ENCODE measurements at places on chromosomes 2 and 18.

DNA sequence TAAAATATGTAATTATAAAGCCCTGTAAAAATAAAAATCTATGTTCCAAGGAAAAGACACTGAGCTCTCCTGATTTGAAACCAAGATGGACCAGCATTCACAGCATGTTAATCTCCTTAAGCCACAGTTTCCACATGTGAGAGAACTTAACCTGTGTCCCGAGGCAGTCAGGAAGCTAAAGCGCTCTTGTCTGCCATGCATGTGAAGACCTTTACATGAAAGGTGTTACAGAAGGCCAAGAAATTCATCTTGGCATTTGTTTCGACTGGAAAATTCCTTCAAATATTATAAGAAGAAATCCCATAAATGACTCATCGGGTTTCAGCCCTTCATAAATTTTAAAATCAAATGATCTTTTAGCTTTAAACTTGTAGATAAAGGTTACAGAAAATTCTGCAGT, 328.6 kb downstream of the CDH2 start:
- no peak for DNase-seq

DNA sequence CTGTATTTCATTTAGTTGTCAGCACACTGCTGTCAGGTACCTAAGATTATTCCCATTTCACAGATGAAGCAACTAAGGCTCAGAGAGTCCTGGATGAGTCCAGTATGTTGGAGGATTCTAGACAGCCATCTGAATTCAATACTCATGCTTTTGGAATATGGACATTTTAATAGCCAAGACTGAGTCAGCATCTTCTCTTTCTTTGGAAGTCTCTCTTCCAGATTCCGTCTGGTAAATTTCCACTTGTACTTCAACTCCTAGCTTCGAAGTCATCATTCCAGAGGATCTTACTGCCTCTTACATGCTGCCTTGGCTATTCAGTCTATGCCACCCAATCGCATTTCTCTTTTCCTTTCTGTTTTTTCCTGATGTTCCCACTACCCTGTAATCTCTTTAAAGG, 40.6 kb downstream of the INSIG2 start:
- no peak for DNase-seq

DNA sequence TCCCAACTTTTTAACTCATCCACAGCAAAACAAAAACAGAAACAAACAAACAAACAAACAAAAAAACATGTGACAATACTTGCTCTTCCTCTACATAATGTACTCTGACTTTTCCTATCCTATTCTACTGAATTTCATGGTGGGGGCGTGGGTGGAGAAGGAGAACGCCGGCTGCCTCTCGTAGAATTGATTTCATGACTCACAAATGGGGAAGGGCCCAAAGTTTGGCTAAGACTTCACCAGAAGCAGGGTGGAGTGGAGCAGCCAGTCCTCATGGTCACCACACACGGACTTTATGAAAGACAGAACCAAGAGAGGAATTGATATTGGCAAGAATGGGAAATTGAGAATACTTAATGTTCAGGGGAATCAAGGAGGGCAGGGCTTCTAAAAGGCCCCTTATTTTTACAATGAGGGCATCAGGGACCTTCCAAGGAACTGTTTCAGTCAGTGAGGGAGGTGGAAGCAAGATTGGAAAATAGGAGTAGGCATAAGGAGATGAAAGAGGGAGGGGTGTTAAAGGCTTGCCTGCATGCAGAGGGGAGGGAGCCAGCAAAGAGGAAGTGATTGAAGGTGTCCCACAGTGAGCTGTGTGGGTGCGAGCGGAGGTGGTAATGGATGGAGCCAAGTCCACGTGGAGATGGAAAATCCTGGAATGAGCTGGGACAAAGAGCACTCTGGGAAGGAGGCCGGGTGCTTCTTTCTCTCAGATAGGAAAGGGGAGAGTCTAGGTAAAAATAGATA, 27.9 kb downstream of the MARCHF4 start:
- DNase-seq = no peak

DNA sequence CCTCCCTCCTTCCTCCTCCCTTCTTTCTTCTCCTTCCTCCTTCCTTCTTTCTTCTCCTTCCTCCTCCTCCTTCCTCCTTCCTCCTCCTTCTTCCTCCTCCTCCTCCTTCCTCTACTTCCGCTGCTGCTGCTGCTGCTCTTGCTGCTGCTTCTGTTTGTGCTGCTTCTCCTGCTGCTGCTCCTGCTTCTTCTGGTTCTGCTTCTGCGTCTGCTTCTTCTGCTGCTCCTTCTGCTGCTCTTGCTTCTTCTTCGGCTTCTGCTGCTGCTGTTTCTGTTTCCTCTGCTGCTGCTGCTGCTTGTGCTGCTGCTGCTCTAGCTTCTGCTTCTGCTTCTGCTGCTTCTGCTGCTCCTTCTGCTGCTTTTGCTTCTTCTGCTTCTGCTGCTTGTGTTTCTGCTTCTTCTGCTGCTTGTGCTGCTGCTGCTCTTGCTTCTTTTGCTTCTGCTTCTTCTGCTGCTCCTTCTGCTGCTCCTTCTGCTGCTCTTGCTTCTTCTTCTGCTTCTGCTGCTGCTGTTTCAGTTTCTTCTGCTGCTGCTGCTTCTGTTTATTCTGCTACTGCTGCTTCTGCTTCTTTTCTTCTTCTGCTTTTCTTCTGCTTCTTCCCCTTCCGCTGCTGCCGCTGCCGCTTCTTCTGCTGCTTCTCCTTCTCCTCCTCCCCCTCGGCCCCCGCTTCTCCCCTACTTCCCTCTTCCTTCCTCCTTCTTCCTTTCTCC, 8.6 kb downstream of the SNRNP27 start:
- no peak for DNase-seq

- peak; percentile 10 for DNase-seq
Measured at GRCh38 chr2:53475766-53476165, 291.8 kb upstream of the CHAC2 start.

- DNase-seq = no peak
Measured at GRCh38 chr2:102736110-102736409, 25.8 kb upstream of the TMEM182 start.

- no peak for DNase-seq
Measured at GRCh38 chr2:96933305-96934181, 52.8 kb downstream of the FAM178B start.

DNA sequence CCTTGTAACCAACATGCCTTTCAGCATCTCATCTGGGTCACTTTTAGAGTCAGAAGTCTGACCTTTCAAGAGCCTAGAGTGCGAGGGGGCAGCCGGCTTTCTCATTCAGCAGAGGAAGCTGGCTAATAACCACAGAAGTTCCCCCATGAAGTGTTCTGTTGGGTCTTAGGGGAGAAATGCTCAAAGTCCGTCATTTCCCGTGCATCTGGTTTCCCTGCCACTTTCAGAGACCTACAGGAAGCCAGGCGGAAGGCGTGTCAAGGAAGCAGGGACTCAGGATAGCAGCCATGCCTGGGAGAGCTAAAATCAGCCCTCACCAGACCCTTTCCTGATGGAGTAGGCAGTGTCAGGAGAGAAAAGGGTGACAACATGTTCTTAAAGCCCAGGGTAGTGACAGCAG, 301.8 kb upstream of the ID2 start:
- DNase-seq = peak; percentile 13

DNA sequence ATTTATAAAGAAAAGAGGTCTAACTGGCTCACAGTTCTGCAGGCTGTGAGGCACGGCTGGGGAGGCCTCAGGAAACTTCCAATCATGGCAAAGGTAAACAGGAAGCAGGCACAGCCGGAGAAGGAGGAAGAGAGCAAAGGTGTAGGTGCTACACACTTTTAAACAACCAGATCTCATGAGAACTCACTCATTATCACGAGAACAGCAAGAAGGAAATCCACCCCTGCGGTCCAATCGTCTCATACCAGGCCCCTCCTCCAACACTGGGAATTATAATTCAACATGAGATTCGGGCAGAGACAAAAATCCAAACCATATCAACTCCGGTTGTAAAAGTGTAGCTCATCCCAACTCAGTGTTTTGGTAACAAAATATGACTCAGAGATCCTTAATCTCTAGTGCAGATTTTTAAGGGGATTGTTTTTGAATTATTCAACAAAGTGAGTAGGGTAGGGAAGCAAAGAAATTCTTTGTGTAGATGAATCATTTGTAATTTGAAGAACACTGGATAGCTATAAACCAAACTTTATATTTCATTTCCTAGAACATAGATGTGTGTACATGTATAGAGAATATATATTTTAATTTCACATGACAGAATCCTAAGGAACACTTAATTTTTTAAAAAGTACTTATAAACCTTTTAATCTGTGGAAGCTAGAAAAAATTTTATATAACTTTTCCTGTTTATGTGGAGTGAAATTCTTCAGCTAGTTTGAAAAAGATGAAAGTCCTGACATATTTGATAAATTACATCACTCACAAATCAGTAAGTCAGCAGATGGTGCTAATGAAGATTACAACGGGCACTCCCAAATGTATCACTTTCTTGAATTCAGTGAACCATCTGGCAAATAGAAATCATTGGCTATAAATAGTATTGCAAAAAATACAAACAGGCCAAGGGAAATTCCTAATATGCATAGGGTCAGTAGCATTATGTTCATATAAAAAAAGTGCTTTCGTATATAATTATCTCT, 130.1 kb downstream of the OLA1 start:
- peak; percentile 91 for DNase-seq

DNA sequence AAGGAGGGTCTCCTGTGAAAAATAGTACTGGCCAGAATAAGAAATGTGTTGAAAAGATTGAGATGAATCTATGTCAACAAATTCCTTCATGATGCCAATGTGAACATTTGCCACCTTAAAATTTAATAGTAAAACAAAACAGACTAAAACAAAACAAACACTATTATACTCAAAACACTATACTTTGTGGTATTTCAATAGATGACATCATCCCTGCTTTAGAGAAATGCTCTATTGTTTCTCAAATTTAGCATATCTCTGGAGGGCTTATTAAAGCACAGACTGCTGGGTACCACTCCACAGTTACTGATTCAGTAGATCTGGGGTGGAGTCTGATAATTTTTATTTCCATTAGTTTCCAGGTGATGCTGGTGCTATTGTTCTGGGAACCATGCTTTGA, 579.4 kb upstream of the FAM98A start:
- DNase-seq = no peak

- no peak for DNase-seq
Measured at GRCh38 chr2:162824304-162824703, 14.3 kb downstream of the KCNH7 start.

GRCh38 chr2:85888020-85888683, 638 bp downstream of the ST3GAL5 start:
- no peak for DNase-seq

- no peak for DNase-seq
Measured at GRCh38 chr2:180370511-180371205, 363.6 kb upstream of the CWC22 start.

- DNase-seq = no peak
Measured at GRCh38 chr18:56639104-56639381, 651 bp upstream of the TXNL1 start.

DNA sequence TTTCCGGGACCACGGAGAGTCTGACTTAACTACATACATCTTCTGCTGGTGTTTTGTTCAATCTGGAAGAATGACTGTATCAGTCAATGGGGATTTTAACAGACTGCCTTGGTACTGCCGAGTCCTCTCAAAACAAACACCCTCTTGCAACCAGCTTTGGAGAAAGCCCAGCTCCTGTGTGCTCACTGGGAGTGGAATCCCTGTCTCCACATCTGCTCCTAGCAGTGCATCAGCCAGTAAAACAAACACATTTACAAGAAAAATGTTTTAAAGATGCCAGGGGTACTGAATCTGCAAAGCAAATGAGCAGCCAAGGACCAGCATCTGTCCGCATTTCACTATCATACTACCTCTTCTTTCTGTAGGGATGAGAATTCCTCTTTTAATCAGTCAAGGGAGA, 23.1 kb downstream of the ICOS start:
- DNase-seq = no peak

DNA sequence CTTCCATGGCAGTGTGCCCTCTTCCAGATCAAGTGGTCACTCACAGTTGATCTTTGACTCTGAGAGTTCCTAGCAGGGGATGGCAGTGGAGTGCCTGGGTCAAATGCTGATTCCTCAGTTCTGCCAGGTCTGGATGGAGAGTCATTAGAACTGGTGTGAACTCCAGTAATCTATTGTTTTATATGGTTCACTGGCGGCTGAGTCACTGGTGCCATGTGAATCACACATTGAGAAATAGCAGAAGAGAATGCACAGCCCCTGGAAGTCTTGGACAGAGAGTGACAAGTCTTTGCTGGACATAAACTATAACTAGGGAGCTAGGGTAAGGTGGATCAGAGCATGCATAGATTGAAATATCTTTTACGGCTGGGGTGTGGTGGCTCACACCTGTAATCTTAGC, 86.9 kb downstream of the EIF2AK3 start:
- DNase-seq = peak; percentile 15

DNA sequence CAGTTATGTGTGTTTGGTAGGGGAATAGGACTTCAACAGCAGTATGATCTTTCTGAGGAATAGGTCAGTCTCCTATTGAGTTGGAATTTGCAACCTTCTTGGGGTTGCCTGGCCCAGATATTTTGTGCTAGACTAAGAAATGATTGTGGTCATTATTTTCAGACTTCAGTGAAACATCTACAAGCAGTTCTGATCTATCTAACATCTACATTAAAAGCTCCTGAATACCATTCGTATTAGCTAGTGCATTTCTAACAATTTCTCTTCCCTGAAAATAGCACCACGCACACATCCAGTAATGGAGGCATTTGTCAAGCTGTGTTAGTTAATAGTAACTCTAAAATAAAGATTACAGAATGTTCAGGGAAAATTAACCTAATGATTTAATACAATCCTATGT, 179.3 kb downstream of the FIGN start:
- peak; percentile 26 for DNase-seq

- no peak for DNase-seq
Measured at GRCh38 chr2:19104503-19104902, 253.9 kb downstream of the OSR1 start.

DNA sequence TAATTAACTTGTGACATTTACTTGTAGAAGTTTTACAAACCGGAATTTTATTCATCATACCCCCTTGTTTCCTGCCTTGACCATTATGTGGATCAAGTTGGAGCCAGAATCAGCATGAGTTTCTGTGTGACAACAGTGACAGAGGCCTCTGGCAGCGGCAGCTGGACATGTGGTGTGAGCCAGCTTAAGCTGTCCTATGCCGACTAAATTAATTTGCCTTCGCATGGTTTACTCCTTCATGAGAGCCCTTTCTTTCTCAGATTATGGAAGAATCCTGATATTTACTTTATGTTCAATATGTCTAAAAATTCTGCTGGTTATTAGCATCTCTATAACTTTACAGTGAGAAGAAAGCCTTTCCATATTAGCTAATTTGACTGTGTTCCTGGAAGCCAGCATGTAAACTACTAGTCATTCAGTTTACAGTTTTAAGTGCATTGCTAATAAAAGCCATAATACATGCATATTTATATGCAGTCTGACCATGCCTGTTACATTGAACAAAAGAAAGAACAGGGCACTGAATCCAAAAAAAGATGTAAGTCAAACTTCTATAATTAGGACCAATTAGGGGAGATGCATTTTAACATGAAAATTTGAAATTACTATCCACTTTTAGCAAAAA, 495.8 kb upstream of the ACVR2A start:
- no peak for DNase-seq

- DNase-seq = no peak
Measured at GRCh38 chr2:63320669-63321068, 267.6 kb downstream of the WDPCP start.

- peak; percentile 65 for DNase-seq
Measured at GRCh38 chr18:59459369-59460071, 100.5 kb upstream of the LMAN1 start.

- DNase-seq = no peak
Measured at GRCh38 chr2:236143811-236144210, 24.4 kb downstream of the GBX2 start.

All from fibroblast of skin of right biceps (primary cell).